CD8-positive, alpha-beta memory T cell (primary cell): ENCODE measurements at places on chromosomes 1 and 21. TPM values are rescaled to one million over a fixed set of nuclear protein-coding genes. Genes with fewer than 3 reads are reported as not detected.
A peak's percentile ranks its signal among the peaks of the same experiment; 100 is the strongest.

Gene PGBD5
- total RNA-seq = not detected

Gene OPTC
- total RNA-seq = not detected

GRCh38 chr1:147243841-147244240, 1.4 kb downstream of the CHD1L start:
- peak overlapping the region; percentile 73 for H3K27ac ChIP-seq
- peaks cover 22% of the 10 kb centered on the region for H3K4me1 ChIP-seq
- no peaks in the 10 kb centered on the region for H3K27me3 ChIP-seq
- H3K36me3 ChIP-seq = no peaks in the 10 kb centered on the region

- H3K27me3 ChIP-seq = no peaks in the 10 kb centered on the region
- no peaks in the 10 kb centered on the region for H3K36me3 ChIP-seq
- no peak overlapping the region for H3K27ac ChIP-seq
- no peaks in the 10 kb centered on the region for H3K4me1 ChIP-seq
- no peak for DNase-seq
These were observed 438.5 kb downstream of the PTPRU start for GRCh38 chr1:29674627-29675326.

GRCh38 chr1:215710036-215710898, 143.2 kb downstream of the KCTD3 start:
- H3K27me3 ChIP-seq = no peaks in the 10 kb centered on the region
- H3K4me1 ChIP-seq = no peaks in the 10 kb centered on the region
- H3K4me3 ChIP-seq = no peak overlapping the region
- no peaks in the 10 kb centered on the region for H3K36me3 ChIP-seq

Gene LEPR
- total RNA-seq = 1.8 TPM

Gene IGSF21
- not detected for total RNA-seq

Gene S1PR1
- total RNA-seq = 118 TPM
